ENCODE measurements at places on chromosomes 2 and 18.

- DNase-seq: no peak
Observed at GRCh38 chr18:36186461-36187192, 670 bp upstream of the MOCOS start.

DNA sequence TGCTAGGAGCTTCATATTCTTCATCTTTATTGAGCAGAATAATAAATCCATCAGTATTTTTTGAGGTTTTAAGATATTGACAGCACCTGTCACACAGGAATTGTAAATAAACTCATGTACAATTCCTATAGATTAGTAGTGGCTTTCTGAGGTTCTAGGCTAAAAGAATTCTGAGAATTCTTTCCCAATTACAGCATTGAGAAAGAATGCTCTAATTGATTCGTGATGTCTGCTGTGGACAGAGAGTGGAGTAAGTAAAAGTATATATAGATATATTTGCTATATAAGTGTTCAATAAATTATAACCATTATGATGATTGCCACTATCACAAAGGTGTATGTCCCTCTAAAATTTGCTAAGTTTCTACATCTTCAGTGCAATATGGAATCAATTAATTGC lies 186.5 kb upstream of the NRP2 start:
- no peak for DNase-seq

GRCh38 chr18:68733707-68734106 lies 18.8 kb upstream of the TMX3 start:
- DNase-seq: no peak

- peak; percentile 66 for DNase-seq
Observed at GRCh38 chr18:58045242-58046092, 1.4 kb downstream of the NEDD4L start.

- DNase-seq: no peak
Observed at GRCh38 chr2:168439536-168439935, 16.5 kb upstream of the CERS6 start.

- no peak for DNase-seq
Observed at GRCh38 chr2:79155826-79156476, 3.6 kb downstream of the REG3A start.

GRCh38 chr18:49250816-49251388 lies 209.5 kb downstream of the DYM start:
- DNase-seq: peak; percentile 52

GRCh38 chr2:11133238-11133935 lies 21.9 kb upstream of the SLC66A3 start:
- no peak for DNase-seq
